Activated naive CD4-positive, alpha-beta T cell treated with Interleukin-2 at 50 U/mL for 16 hours (primary cell): ENCODE measurements at places on chromosomes 3 and 15.

GRCh38 chr3:48140336-48140757 is 47.9 kb downstream of the CDC25A start:
- DNase-seq = no peak

DNA sequence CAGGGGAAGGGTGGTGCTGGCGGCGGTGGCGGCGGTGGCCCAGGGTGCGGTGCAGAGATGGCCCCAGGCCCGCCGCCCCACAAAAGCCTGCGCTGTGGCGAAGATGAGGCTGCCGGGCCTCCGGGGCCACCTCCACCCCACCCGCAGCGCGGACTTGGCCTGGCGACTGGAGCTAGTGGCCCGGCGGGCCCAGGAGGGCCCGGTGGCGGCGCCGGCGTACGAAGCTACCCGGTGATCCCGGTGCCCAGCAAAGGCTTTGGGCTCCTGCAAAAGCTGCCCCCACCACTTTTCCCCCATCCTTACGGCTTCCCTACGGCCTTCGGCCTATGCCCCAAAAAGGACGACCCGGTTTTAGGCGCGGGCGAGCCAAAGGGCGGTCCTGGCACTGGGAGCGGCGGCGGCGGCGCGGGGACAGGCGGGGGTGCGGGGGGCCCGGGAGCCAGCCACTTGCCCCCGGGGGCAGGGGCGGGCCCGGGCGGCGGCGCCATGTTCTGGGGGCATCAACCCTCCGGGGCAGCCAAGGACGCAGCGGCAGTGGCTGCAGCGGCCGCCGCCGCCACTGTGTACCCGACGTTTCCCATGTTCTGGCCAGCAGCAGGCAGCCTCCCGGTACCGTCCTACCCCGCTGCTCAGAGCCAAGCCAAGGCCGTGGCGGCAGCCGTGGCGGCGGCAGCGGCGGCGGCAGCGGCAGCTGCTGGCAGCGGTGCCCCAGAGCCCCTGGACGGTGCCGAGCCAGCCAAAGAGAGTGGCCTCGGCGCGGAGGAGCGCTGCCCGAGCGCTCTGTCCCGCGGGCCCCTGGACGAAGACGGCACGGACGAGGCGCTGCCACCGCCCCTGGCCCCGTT is 1.6 kb downstream of the SKOR1 start:
- no peak for DNase-seq

DNA sequence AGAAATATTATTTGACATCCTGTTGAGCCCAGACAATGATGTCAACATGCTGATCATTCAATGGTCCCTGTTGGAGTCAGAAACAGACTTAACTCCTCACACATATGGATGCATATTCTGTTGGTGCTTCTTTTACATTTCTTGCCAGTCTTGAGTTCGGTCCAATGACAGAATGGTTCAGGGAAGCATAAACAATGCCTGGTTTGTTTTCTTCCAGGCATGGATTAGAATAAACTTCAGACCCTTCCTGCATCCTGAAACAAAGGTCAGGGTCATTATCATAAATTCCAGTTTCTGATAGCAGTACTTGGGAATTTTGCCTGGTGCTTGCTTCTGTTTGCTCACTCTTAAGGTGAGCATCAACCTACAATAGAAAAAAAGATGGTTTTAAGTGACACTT is 33.3 kb downstream of the BTLA start:
- no peak for DNase-seq

- no peak for DNase-seq
Observed at GRCh38 chr3:123629747-123630047, 44.8 kb upstream of the HACD2 start.

DNA sequence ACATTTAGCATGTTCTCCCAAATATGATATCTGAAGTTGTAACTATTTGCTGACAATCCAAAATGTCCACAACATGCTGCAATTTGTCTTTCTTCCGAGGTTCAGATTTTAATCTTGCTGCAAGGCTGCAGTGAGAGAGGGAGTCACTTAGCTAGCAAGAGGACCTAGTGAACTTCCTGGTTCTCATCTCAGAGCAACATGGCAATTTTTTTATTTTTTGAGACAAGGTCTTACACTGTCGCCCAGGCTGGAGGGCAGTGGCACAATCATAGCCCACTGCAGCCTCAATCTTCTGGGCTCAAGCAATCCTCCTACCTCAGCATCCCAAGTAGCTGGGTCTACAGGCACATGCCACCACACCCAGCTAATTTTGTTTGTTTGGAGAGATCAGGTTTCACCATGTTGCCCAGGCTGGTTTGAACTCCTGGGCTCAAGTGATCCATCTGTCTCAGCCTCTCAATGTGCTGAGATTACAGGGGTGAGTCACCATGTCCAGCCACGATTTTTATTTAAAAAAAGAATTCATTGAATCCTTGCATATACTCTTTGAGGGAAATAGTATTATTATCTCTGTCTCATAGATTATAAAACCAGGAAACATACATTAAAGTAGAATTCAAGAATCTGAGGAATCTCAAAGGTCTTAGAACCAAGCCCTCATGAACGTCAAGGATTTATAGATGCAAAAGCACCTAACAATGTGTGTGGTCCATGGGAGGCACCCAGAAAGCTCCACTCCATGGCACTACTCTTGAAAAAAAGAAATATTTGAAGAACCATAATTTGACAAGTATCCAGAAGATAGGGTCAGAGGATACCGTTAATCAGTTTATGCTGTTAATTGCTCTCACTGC is 9.1 kb downstream of the HDC start:
- no peak for DNase-seq

DNA sequence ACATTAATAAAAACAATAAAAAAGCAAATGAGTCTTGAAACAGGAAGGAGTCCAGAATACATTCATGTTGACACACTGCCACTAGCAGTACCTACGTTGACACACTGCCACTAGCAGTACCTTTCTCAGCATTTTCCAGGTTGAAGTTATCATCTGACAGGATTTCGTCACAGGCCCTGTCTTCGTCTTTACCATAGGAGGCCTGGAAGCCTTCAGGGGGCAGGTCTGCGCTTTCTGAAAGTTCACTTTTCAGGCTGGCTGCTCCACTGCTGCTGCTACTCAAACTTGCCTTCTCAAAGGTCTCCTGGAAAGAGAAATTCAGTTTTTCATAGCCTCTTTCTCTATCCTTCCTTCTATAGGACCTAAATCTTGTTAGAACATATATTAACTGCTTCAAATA is 194.7 kb downstream of the NEK10 start:
- no peak for DNase-seq

- no peak for DNase-seq
Observed at GRCh38 chr3:128067489-128067888, 15.3 kb downstream of the SEC61A1 start.

- no peak for DNase-seq
Observed at GRCh38 chr3:179150610-179151009, 2.5 kb downstream of the PIK3CA start.

GRCh38 chr15:90681480-90681879 is 35.7 kb upstream of the BLM start:
- DNase-seq = no peak

DNA sequence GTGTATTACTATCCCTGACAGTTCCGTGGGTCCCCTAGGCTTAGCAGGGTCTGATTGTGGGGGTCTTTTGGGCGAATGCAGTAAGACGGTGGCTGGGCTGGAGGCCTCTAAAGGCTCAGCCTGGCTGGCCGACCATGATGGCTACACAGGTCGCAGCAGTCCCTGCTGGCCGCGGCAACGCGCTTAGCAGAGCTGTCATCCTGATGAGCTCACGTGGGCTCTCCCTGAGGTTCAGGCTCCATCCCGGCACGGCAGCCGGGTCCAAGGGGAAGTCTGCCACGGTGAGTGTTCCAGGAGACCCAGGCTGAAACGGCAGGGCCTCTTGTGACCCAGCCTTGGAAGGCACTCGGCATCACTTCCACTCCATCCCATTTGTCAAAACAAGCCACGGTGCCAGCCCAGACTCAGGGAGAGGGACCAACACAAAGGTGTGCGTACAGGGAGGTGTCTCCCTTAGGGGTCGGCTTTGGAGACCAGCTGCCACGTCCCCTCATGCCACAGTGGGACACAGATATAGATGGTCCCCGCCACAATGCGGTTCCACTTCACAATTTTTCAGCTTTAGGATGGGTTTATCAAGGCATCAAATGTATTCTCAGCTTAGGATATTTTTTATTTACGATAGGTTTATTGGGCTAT is 101.8 kb downstream of the XXYLT1 start:
- no peak for DNase-seq

DNA sequence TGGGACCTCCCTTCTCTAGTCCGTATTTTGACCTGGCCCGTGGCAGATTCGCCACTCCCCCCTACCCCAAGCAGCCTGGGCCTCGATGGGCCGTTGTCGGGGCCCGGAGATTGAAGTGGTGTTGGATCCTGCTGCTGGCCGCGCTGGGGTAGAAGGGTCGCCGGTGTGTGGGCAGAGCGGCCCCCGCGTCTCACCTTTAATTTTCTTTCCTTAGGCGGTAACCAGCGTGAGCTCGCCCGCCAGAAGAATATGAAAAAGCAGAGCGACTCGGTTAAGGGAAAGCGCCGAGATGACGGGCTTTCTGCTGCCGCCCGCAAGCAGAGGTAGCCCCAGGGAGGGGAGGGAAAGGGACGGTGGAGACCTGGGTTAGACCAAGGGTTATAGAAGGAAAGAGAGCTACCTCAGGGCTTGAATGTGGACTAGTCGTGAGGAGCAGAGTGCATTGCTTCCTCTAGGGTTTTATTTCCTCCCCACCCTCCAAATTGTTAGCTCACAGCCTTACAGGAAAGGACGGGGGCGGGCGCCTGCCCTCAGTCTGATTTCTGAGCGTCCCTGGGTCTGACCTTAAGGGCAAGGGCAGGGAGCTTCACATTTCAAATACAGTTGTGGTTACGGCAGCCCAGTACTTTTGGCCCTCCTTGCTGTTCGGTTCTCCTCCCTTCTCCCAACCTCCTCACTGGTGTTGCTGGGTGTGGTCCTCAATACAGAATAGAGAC is 799 bp downstream of the SERF2 start:
- DNase-seq = peak; percentile 26

- no peak for DNase-seq
Observed at GRCh38 chr3:157669416-157669815, 166.2 kb upstream of the VEPH1 start.

DNA sequence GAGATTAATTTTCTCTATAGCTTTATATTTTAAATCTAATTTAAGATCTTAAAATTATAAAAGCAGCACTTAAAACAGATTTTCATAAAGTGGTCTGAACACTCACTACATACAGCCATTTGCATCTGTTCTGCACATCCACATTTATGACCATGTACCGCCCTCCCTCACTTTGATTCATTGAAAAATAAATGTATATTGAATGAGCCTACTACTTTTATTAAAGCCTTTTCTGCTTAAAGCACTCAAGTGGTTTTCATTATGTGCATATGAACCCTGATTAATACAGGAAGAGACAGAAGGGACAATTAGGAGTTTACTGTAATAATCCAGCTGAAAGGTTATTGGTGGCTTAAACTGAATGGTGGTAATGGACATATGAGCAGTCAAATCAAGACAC is 129.4 kb downstream of the DLG1 start:
- no peak for DNase-seq

- DNase-seq = peak; percentile 57
Observed at GRCh38 chr3:187986514-187986934, 167.4 kb upstream of the LPP start.

GRCh38 chr15:72341361-72341760 is 21.4 kb upstream of the CELF6 start:
- no peak for DNase-seq

- DNase-seq = peak; percentile 36
Observed at GRCh38 chr3:195715583-195716266, 5.1 kb upstream of the MUC20 start.

DNA sequence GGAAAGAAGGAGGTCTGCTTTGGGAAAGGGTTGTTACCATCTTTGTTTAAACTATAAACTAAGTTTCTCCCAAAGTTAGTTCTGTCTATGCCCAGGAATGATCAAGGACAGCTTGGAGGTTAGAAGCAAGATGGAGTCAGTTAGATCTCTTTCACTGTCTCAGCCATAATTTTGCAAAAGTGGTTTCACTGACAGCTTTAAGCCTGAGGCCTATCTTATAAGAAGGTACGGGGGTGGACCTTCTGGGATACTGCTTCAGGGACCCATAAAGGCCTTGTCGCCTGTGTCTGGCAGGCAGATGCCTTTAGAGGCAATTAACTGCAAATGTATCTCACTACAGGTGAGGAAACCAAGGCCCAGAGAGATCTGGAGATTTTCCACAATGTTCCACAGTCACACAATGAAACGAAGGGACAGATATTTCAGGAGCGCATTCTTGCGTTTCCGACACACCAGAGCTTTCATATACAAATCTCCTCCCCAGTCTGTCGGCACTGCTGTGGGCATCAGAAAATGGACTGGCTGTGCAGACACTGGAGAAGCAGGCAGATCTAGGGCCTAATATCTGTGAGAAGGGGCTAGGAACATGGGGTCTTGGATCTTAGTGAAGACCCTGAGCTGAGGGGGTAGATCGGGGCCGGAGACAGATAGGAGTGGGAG is 169.5 kb upstream of the SMAD3 start:
- DNase-seq = no peak

DNA sequence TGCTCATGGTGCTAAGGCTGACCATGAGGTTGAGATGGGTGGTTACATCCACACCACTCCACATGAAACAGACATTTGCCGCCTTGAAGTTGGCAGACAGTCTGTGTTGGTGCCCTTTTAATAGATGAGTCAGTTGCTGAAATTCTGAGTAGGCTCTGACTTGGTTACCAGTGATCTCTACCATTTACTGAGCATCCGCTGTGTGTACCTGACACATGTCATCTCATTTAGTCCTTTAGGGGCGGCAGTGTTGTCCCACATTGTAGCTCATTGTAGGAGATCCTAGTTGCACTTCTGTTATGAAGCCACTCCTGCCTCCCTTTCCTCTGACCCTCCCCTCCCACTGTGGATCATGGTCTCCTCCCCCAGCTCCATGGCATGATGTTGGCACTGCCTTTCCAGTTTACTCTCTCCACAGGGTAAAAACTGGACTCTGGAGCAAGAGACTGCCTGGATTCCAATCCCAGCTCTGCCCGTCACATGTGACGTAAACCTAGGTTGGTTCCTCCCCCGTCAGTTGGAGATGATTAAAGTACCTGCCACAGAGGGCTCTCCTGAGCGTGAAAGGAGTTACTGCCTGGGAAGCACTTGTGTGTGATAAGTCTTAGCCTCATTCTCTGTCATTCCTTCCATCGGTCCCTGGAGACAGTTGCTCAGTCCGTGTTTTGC is 21.6 kb downstream of the SLCO3A1 start:
- no peak for DNase-seq

- DNase-seq = no peak
Observed at GRCh38 chr15:30870681-30871080, 33.0 kb upstream of the FAN1 start.

- DNase-seq = no peak
Observed at GRCh38 chr3:189513281-189514117, 117.7 kb upstream of the TP63 start.

GRCh38 chr15:40310001-40310959 is 2.5 kb upstream of the PLCB2 start:
- DNase-seq = peak; percentile 57

GRCh38 chr3:124557433-124558232 is 172.6 kb upstream of the UMPS start:
- no peak for DNase-seq

- no peak for DNase-seq
Observed at GRCh38 chr15:68608206-68608843, 29.5 kb downstream of the CORO2B start.

DNA sequence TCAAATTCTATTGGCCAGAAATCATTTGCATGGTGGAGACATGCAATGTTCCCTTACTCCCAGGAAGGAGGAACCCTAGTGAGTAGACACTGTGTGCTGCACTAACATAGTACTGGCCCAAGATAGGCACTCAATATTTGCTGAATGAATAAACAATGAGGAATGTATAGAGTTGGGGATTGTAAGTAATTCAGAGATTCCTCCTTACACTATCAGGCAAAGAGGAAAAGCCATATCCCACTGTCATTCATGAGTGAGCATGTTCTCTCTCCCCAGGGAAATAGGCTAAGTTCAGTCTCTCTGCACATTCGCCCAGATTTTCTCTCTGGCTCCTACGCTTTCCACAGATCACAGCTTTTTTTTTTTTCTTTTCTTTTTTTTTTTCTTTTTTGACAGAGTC is 154.9 kb upstream of the WNT5A start:
- DNase-seq = no peak
